ENCODE measurements at places on chromosomes 13 and 19. TPM values are rescaled to one million over a fixed set of nuclear protein-coding genes. Genes with fewer than 3 reads are reported as not detected.
A peak's percentile ranks its signal among the peaks of the same experiment; 100 is the strongest.

Gene KLC3
- 6.4 TPM for total RNA-seq

Gene IL4I1
- total RNA-seq, result 0.50 TPM

Gene ITGBL1
- not detected for total RNA-seq

Gene FBXW9
- total RNA-seq, result 19.4 TPM

DNA sequence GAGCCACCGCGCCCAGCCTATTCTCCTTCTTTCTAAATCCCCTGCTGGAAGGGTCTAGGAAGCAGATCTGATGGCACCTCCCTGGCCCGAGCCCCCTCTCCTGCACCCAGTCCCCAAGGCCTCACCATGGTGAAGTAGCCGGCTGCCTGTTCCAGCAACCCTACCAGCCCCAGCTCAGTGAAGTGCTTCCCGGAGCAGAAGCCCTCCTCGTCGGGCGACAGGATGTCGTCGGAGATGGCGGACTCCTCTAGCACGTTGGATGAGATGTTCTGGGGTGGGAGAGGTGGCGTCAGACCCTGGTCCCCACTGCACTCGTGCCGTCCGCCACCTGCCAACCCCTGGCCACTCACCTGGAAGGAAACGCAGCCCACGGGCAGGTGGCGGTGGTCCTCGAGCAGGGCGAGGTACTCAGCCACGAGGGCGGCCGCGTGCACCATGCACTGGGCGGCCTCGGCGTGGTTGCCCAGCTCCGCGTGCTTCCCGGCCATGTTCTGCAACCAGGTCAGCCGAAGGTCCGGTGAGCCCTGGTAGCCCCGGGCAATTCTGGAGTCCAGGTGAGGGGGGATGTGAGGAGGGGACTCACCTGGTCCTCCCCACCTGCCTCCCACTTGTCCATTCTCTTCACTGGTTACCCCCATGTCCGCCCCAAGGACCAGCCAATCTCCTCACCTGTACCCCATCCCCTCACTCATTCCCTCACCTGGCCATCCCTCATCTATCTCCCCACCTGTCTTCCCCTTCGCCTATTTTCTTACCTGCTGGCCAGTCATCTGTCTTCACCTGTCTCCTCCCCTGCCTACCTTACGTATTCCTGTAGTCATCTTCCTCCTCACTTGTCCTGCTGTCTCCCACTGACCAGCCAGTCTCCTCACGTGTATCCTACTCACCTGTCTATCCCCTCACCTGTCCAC, 11.5 kb upstream of the KANK2 start:
- no peak overlapping the region for H3K27ac ChIP-seq
- no peak overlapping the region for H3K4me3 ChIP-seq
- H3K36me3 ChIP-seq, result 0 out of 2 replicates have a peak, but pooled peaks cover 3% of the 10 kb centered on the region
- H3K27me3 ChIP-seq, result no peaks in the 10 kb centered on the region

- H3K27ac ChIP-seq, result no peak overlapping the region
- no peaks in the 10 kb centered on the region for H3K27me3 ChIP-seq
- H3K4me3 ChIP-seq, result peak overlapping the region; percentile 76
- no peaks in the 10 kb centered on the region for H3K36me3 ChIP-seq
Measured at GRCh38 chr19:29715701-29716581, 880 bp upstream of the C19orf12 start.

- DNase-seq, result no peak
- no peak overlapping the region for H3K4me3 ChIP-seq
- no peak overlapping the region for H3K27ac ChIP-seq
- no peaks in the 10 kb centered on the region for H3K36me3 ChIP-seq
Measured at GRCh38 chr13:76471486-76471885, 414.7 kb downstream of the KCTD12 start.

GRCh38 chr13:105144020-105144419, 1391.4 kb downstream of the EFNB2 start:
- no peaks in the 10 kb centered on the region for H3K27me3 ChIP-seq
- DNase-seq, result peak; percentile 19
- H3K27ac ChIP-seq, result no peak overlapping the region
- H3K4me3 ChIP-seq, result no peak overlapping the region
- no peaks in the 10 kb centered on the region for H3K4me1 ChIP-seq

- H3K27ac ChIP-seq, result no peak overlapping the region
- H3K36me3 ChIP-seq, result no peaks in the 10 kb centered on the region
- peaks cover 17% of the 10 kb centered on the region for H3K4me1 ChIP-seq
- no peak for DNase-seq
Measured at GRCh38 chr13:32407854-32408253, 20.1 kb downstream of the N4BP2L1 start.

DNA sequence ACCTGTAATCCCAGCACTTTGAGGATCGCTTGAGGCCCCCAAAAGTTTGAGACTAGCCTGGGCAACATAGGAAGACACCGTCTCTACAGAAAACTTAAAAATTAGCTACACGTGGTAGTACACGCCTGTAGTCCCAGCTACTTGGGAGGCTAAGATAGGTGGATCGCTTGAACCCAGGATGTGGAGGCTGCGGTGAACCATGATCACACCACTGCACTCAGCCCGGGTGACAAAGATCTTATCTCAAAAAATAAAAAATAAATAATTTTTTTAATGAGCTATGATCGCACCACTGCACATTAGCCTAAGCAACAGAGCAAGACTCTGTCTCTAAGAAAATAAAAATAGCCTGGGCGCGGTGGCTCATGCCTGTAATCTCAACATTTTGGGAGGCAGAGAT, 6.6 kb downstream of the RCBTB2 start:
- no peak overlapping the region for H3K4me3 ChIP-seq
- DNase-seq, result no peak
- H3K36me3 ChIP-seq, result no peaks in the 10 kb centered on the region
- no peak overlapping the region for H3K27ac ChIP-seq
- H3K4me1 ChIP-seq, result no peaks in the 10 kb centered on the region

- H3K4me1 ChIP-seq, result no peaks in the 10 kb centered on the region
- H3K27ac ChIP-seq, result no peak overlapping the region
- H3K4me3 ChIP-seq, result no peak overlapping the region
- H3K27me3 ChIP-seq, result no peaks in the 10 kb centered on the region
Measured at GRCh38 chr19:17153996-17154395, 61.2 kb upstream of the USE1 start.

Measured in GM23338 (cell line).